ENCODE measurements at places on chromosomes 2 and 18.
A peak's percentile ranks its signal among the peaks of the same experiment; 100 is the strongest.

DNA sequence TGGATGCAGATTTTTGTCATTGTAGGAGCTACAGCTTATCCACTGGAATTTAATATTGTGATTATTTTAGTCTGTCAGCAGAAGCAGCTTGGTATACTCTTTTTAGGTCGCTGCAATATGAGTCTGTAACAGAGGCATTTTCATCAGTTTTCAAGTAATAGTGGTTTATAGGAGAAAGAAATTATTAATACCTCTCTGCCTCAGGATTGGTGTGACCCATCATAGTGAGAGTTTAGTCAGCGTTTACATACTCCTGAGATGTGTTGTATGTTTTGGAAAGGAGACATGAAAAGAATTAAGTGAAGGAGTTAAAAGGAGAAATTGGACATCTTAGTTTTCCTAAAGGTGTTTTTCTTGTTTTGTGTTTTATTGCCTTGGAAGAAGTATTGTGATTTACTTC lies 189.8 kb downstream of the GULP1 start:
- DNase-seq, result no peak

DNA sequence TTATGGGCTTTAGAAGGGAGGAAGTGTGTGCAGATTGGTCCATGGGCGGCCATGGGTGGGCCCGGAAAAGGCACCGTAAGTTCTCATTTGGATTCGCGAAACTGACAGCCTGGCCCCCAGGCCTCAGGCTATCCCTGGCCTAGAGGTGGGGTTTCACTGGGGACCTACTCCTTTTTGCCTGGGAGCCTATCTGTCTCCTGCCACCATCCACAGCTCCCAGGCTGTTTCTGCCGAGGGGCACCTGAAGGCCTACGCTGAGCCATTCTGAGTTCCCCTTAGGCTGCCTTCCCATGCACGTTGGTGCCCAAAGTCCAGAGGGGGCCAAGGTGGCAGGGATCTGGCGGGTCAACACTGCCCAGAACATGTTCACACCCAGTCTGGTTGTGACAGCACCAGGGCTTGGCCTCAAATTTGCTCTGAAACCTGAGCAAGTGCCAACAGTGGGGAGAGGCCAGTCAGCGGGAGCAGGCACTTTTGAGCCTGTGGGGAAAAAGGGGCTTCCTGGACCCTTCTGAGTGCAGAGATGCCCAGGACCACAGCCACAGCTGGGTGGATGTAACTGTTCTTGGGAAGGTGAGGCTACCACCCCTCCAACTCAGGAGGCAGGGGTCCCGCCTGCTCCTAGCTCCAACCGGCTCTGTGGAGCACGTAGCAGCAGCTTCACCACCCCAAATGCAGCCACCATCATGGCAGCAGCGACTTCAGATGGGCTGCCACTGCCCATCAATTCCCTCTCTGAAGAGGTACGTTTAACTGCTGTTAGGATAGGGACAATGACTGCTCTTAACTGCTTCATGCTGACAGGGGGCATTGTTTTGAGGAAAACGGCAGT lies 73.6 kb upstream of the ZNF804A start:
- DNase-seq, result no peak

GRCh38 chr18:6792391-6792790 lies 62.9 kb downstream of the ARHGAP28 start:
- DNase-seq, result no peak

DNA sequence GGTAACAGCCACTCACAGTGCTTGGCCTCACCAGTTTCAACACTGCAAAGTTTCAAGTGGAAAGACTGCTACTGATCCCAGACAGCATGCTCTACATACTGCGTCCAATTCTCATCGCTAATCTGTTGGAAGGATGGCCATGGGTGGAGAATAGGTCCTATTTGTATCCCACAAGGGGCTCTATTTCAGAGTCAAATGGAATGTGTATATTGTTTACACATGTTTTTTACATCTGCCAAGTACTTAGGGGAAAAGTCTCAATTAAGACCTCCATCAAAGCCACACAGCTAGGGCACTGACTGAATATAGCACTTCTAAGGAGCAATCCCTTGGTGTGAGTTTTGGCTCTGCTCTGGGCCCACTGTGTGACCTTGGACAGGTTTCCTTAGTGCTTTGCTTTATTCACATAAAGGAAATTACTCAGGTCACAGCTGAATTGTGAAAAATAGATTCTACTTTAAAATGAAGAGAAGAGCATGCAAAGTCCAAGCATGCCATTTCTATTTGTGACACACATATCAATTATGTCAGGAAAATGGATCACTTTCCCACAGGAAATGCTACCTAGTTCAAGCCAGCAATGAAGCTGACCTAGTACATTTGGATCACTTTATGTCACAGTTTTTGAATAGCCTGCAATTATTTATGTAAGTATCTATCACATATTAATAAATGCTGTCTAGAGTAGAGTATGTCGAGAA lies 112.9 kb upstream of the STK17B start:
- DNase-seq, result no peak

DNA sequence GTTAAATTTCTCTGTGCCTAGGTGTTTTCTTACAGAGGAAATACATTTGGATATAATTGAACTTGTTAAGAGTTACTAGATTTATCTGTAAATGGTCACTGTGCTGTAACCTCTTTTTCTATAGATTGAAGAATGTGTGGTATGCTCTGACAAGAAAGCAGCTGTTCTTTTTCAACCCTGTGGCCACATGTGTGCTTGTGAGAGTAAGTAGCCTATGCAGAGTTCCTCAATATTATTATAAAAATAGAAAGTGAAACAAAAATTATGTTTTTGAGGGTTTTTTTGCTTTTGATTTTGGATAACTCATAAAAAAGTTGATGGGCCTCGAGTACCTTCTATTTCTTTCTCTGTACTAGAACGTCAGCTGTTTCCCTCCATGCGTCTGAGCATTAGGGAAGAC lies 112.4 kb downstream of the MIB1 start:
- no peak for DNase-seq

DNA sequence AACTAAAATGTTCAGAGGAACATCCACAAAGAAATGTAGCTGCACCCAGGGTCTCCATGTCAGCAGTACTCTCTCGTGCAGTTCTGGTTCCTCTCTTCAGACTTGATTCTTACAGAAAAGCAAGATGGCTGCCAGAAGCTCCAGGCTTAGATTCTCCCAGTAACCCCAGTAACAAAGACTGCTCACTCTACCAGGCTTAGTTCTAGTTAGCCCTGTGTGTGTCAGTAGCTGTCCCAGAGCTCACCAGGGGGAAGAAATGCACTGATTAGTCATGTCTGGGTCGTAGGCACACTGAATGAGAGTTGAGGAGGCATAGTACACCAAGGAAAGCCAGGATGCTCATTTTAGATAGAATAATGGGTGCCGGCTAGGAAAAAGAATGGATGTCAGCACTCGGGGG lies 395.0 kb upstream of the NRP2 start:
- DNase-seq, result no peak

DNA sequence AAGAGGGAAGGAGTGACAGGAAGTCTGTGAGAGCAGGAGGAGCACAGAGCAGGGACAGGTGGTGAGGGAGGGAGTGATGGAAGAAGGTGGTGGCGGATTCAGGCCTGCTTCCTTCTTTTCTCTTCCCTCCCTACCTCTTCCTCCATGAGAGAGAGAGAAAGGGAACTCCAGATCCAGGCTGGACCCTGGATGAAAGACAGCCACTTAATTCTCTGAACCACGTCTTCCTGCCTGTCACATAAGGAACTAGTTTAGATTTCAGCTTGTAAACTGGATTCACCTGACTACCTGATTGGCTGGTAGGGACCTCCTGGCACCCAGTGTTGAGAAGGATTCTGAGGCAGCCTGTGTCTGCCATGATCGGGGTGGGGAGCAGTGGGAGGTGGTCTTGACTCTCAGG lies 48.9 kb downstream of the PAX8 start:
- DNase-seq, result no peak

- DNase-seq, result peak; percentile 40
Measured at GRCh38 chr2:36770542-36771287, 74.2 kb downstream of the VIT start.

- no peak for DNase-seq
Measured at GRCh38 chr2:166090346-166090745, 37.5 kb downstream of the SCN1A start.

GRCh38 chr2:78910376-78910775 lies 115.1 kb upstream of the REG3G start:
- DNase-seq, result no peak

- no peak for DNase-seq
Measured at GRCh38 chr2:173990970-173991819, 26.0 kb upstream of the SP3 start.

GRCh38 chr2:125874564-125874963 lies 781.4 kb upstream of the GYPC start:
- no peak for DNase-seq

GRCh38 chr2:43262239-43262638 lies 35.8 kb upstream of the ZFP36L2 start:
- DNase-seq, result no peak

DNA sequence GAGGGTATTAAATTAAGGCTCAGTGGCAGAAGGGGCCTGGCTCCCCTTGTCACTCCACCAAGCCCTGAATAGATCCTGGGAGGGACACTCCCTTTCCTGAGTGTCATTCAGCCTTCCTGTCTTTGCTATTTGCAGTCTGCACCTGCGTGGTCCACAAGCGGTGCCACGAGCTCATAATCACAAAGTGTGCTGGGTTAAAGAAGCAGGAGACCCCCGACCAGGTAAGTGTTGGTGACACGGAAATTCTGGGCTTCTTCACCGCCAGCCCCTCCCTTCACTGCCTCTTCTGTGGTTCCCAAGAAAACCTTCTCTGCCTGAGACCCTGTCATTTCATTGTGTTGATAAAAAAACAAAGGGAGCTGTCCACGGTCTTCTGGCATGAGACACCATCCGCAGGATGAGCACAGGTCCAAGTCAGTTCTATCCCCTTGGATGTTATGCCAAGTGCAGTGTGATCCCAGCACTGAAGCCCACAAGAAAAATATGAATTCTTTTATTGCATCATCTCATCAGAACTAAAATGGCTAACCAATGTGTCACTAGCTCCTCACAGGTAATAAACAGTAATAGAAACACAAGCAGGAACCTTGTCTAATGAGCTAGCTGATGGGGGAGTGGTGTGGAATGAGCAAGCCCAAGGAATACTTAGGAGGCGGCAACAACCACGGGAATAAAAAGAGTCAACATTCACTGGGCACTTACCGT lies 316.9 kb upstream of the EPAS1 start:
- no peak for DNase-seq

Measured in activated T-cell treated with anti-CD3 and anti-CD28 coated beads for 48 hours (primary cell).